ENCODE measurements at places on chromosomes 3 and 15. TPM values are rescaled to one million over a fixed set of nuclear protein-coding genes. Genes with fewer than 3 reads are reported as not detected.

- DNase-seq, result no peak
Measured at GRCh38 chr15:31235311-31236183, 91.1 kb upstream of the KLF13 start.

GRCh38 chr3:63576846-63577245 lies 75.6 kb upstream of the SNTN start:
- no peak for DNase-seq

- peak; percentile 44 for DNase-seq
Measured at GRCh38 chr15:63501256-63502089, 2.9 kb upstream of the USP3 start.

DNA sequence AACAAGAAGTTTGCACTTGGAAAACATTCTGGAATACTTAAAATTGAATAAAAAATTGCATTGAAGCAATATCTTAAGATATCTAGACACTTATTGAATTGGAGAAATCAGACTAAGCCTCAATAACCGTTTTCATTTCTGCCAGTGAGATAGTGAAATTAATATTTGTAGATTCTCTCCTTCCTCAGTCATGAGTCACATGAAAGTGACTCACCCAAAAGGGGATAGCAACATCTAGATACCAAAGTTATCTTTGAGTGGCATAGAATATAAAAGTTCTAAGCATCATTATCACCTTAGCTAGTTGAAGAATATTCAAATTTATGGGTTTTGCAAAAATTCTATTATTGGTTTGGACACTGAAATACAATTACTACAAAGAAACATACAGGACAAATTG lies 614.8 kb upstream of the ZNF717 start:
- no peak for DNase-seq

- no peak for DNase-seq
Measured at GRCh38 chr3:126314790-126315658, 42.2 kb downstream of the KLF15 start.

GRCh38 chr3:182969277-182969676 lies 11.1 kb downstream of the DCUN1D1 start:
- peak; percentile 26 for DNase-seq

DNA sequence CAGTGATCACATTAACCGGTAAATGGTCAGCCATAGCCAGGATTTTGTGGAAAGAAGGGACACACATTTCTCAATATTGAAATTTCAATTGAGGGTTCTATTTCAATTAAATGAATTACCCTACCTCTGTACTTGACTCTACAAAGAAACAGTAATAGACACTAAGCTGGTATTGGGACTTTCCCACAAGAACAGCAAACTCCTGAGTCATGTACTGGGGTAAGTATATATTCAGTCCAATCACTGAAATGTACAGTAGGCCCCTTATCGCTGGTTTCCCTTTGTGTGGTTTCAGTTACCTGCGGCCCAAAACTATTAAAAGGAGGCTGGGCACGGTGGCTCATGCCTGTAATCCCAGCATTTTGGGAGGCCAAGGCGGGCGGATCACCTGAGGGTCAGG lies 17.6 kb downstream of the ASB14 start:
- DNase-seq, result no peak

- DNase-seq, result no peak
Measured at GRCh38 chr15:39075756-39076341, 505.0 kb upstream of the THBS1 start.

DNA sequence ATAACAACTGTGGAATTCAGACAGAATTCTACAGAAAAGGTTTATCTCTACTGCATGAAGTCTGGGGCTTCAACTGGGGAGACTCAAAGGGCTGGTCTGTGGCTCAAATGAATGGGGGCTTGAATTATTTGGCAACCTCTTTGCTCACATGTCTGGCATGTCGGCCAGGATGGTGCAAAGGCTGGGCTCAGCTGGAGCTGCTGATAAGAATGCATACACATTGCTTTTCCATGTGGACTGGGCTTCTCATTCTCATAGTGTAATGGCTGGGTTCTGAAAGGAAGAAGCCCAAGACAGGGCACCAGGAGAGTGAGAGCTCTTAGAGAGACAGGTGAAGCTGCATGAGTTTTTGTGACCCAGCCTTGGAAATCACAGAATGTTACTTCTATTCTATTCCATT lies 194.3 kb upstream of the SGO1 start:
- no peak for DNase-seq

GRCh38 chr3:137191133-137191923 lies 233.5 kb downstream of the IL20RB start:
- DNase-seq, result no peak

- no peak for DNase-seq
Measured at GRCh38 chr3:45881078-45882022, 5.0 kb upstream of the CCR9 start.

- peak; percentile 19 for DNase-seq
Measured at GRCh38 chr3:39208463-39209055, 16.2 kb upstream of the XIRP1 start.

GRCh38 chr15:80852676-80853075 lies 73.5 kb downstream of the CEMIP start:
- no peak for DNase-seq

The CD96 gene
- total RNA-seq, result not detected

The TMEM212 gene
- not detected for total RNA-seq

The TMEM207 gene
- not detected for total RNA-seq

The SLCO2A1 gene
- 3.6 TPM for total RNA-seq

All from kidney epithelial cell (primary cell).